Activated T-helper 1 cell treated with anti-CD3 and anti-CD28 coated beads, Interleukin-12 subunit alpha, Interleukin-12 subunit beta, Interleukin-2, Interleukin-4 antibody, amounts not matched to agents 30 ng/mL and 10 ng/mL and 1 ng/mL, durations not matched to agents 14 hours and 24 hours and 36 hours (primary cell): ENCODE measurements at places on chromosomes 7 and 10. TPM values are rescaled to one million over a fixed set of nuclear protein-coding genes. Genes with fewer than 3 reads are reported as not detected.

ACSM6 gene
- not detected in 2 replicates for total RNA-seq

MGAM2 gene
- total RNA-seq: not detected in 2 replicates

SLC16A9 gene
- 4.2 and 5.4 TPM in 2 replicates for total RNA-seq

DOCK4 gene
- total RNA-seq: 0.31 and 0.37 TPM in 2 replicates

GRCh38 chr7:116786791-116787443 is 75.5 kb upstream of the CAPZA2 start:
- no peaks in the 10 kb centered on the region for H3K36me3 ChIP-seq
- no peak overlapping the region for H3K27ac ChIP-seq
- H3K4me3 ChIP-seq: no peak overlapping the region

GRCh38 chr10:100970076-100970913 is 991 bp downstream of the SEMA4G start:
- no peak for DNase-seq
- H3K27ac ChIP-seq: no peak overlapping the region
- H3K4me1 ChIP-seq: peaks cover 18% of the 10 kb centered on the region
- H3K36me3 ChIP-seq: peaks cover 8% of the 10 kb centered on the region

DNA sequence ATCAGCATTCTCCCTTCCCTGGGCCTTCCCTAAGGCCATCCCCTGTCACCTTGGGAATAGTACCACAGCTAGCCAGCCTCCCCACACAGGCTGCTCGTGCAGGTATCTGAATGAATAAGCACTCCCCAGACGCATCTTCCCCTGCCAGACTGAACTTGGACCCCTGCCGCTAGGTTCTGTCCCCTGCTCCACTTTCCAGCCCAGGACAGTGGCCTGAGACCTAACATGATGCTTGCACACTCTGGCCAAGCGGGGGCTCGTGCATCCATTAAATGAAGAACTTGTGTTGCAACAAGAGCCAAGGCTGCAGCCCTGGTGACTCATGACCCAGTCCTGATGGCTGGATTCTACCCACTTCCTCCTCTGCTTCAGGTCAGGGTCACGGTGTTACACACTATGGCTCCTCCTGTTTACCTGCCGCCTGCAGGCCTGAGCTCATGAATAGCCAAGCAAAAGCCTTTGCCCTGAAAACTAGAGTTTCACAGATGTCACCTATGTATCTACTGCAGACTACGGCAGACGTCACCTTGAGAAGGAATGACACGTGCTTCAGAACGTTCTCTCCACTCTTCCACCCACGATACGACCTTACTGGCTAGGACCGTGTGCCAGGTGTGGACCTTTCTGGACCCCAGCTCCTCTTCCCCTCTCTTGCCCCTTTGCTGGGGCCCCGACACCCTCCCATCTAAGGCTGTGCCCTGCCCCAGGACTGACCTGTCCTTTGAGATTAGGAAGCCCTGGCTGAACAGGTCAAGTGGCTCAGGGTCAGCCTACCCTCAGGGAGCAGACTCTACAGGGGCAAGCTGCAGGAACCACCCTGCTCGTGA is 6.5 kb downstream of the ASB13 start:
- peaks cover 3% of the 10 kb centered on the region for H3K27me3 ChIP-seq
- H3K36me3 ChIP-seq: no peaks in the 10 kb centered on the region
- no peak for DNase-seq
- peaks cover 38% of the 10 kb centered on the region for H3K4me1 ChIP-seq
- peak overlapping the region; percentile 50 for H3K27ac ChIP-seq

- peaks cover 14% of the 10 kb centered on the region for H3K27me3 ChIP-seq
- no peak for DNase-seq
- H3K4me3 ChIP-seq: no peak overlapping the region
- no peaks in the 10 kb centered on the region for H3K36me3 ChIP-seq
- peaks cover 11% of the 10 kb centered on the region for H3K4me1 ChIP-seq
These were observed 10.5 kb upstream of the ADAMTS14 start for GRCh38 chr10:70661623-70662361.

DNA sequence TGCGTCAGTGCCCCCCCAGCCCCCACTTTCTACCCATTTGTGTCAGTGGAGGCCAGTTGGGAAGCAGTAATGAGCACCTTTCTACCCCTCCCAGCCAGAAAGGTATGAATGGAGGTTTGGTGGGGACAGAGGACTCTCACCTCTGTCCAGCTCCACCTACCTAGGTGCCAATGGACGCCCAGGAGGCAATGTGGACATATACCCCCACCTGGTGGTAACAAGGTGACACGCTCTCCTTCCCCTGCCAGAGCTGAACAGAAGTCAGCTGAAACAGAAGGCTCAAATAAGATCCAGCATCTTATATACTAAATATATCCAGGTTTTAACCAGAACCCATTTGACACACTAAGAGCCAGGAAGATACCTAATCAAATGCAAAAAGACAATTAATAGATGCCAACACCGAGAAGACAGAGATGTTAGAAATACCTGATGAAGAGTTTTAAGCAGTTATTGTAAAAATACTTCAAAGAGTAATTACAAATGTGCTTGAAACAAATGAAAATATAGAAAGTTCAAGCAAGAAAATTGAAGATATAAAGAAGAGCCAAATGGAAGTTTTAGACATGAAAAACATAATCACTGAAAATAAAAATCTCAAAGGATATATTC is 18.4 kb upstream of the SORCS3 start:
- H3K36me3 ChIP-seq: no peaks in the 10 kb centered on the region
- no peak overlapping the region for H3K27ac ChIP-seq
- H3K4me1 ChIP-seq: no peaks in the 10 kb centered on the region
- no peak overlapping the region for H3K4me3 ChIP-seq

DNA sequence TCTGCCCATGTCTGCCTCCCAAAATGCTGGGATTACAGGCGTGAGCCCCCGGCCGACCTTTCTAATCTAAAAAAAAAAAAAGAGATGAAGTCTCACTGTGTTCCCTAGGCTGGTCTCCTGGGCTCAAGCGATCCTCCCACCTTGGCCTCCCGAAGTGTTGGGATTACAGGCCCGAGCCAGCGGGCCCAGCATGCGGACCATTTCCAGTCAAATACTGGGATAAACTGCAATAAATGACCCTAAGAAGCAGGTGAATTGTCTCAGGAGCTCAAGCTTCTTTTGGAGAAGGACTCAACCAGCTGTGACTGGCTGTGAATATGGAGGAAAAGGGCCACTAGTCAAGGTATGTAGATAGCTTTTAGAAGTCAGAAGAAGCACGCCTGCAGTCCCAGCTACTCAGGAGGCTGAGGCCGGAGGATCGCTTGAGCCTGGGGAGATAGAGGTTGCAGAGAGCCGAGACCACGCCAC is 550 bp upstream of the CREM start:
- peaks cover 7% of the 10 kb centered on the region for H3K36me3 ChIP-seq
- H3K27ac ChIP-seq: peak overlapping the region; percentile 85
- peak overlapping the region; percentile 94 for H3K4me3 ChIP-seq
- H3K4me1 ChIP-seq: peaks cover 60% of the 10 kb centered on the region
- DNase-seq: no peak
- no peaks in the 10 kb centered on the region for H3K27me3 ChIP-seq

DNA sequence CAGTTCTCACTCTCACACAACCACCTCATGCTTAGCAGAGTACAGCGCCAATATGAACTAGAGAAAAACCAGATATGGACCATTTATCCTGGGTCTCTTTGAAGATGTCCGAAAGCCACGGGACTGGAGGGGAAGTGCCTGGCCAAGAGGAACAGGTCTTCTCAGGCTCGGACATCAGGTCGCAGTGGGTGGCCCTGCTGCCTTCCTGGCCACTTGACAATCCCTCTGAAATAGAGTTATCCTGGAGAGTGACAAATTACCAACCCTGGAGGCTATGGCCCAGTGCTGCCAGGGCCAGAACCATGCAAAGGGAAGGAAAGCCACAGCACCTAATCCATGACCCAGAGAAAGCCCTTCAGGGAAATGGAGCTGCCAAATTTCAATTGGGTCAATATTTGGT is 646.8 kb upstream of the NRP1 start:
- H3K4me3 ChIP-seq: no peak overlapping the region
- no peaks in the 10 kb centered on the region for H3K36me3 ChIP-seq
- no peaks in the 10 kb centered on the region for H3K4me1 ChIP-seq
- H3K27ac ChIP-seq: no peak overlapping the region
- no peak for DNase-seq
- H3K27me3 ChIP-seq: no peaks in the 10 kb centered on the region

- H3K27ac ChIP-seq: no peak overlapping the region
- peaks cover 52% of the 10 kb centered on the region for H3K36me3 ChIP-seq
These were observed 170.8 kb upstream of the KLF14 start for GRCh38 chr7:130904792-130905191.

DNA sequence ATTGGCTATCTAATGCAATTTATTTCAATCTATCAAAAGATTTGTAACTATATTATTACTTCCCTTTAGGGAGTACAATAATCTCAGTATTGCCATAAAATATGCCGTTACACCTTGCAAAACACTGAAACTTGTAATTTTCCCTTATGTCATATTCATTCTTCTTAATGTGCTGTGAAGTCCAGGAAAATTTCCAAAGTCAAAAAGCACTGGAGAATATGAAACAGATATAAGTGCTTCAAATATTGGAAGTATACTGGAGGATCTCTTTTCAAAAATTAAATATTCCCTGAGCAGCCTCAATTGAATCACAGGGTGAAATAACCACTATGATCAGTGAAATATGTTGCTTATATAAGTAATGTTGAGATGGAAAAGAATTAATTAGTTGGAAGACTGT is 356.0 kb downstream of the PPP1R3A start:
- H3K36me3 ChIP-seq: no peaks in the 10 kb centered on the region
- H3K27me3 ChIP-seq: no peaks in the 10 kb centered on the region
- H3K4me1 ChIP-seq: no peaks in the 10 kb centered on the region
- DNase-seq: no peak
- no peak overlapping the region for H3K27ac ChIP-seq
- no peak overlapping the region for H3K4me3 ChIP-seq

DNA sequence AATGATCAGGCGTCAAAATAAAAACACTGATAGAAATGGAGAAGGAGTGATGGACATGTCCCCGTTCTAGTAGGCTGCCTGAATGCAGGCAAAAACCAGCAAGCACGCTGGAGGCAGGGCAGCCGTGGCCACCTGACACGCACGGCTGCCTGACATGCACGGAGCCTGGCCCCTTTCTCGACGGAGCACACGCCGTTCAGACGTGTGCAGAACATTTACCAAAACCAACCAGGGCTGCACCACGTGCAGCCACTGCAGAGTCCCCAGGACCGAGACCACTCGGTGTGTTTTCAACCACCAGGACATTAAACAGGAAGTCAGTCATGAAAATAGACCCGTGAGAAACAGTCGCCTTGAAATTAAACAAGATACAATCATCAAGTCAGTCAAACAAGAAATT is 61.9 kb upstream of the NKX6-2 start:
- no peak overlapping the region for H3K4me3 ChIP-seq
- H3K27me3 ChIP-seq: peaks cover 6% of the 10 kb centered on the region
- no peak for DNase-seq
- H3K4me1 ChIP-seq: no peaks in the 10 kb centered on the region
- H3K36me3 ChIP-seq: no peaks in the 10 kb centered on the region
- no peak overlapping the region for H3K27ac ChIP-seq

- peaks cover 38% of the 10 kb centered on the region for H3K27me3 ChIP-seq
- H3K36me3 ChIP-seq: peaks cover 3% of the 10 kb centered on the region
- no peak for DNase-seq
- H3K27ac ChIP-seq: no peak within 1 kb of the TSS
These were observed at the start of gene HOXA5 for GRCh38 chr7:27143023-27143949. Gene HOXA5 (minus strand): TSS chr7:27143681. CDS start chr7:27143607, 74 bp downstream.

DNA sequence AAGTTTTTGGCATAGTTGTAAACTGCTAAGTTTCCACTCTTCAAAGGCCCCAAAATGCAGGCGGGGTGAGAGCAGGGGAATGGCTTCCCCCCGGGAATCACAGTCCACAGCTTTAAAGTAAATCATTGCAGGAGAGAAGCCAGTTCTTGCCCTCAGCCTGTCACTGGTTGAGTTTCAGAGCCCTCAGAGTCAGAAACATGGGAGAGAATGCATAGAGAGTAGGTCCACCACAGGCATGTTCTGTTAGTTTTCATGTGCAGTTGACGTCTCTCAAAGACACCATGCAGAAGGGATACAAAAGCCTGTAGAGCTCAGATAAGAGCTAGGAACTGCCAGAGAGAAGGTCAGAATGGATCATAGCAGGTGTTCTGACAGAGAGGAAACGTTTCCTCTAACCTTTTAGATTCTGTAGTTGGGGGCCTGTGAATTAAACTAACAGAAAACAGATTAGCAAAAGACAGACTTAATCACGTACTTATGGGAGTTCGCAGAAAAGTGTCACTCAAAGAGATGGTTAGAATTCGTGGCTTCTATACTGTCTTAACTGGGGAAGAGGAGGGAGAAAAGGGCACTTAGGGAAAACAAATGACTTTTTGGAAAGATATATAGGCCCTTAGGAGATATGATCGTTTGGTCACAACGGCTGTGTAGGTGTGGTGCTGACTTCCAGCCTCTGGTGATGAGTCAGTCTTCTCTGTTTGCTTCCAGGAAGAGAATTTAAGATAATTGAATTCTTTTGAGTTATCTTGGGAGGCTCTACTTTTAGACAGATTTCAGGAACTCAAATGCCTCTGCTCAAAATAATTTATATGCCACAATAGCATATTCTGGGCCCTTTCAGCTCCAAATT is 48.0 kb upstream of the MSRB2 start:
- no peaks in the 10 kb centered on the region for H3K36me3 ChIP-seq
- no peak for DNase-seq
- H3K27me3 ChIP-seq: peaks cover 11% of the 10 kb centered on the region
- no peak overlapping the region for H3K27ac ChIP-seq
- no peaks in the 10 kb centered on the region for H3K4me1 ChIP-seq
- H3K4me3 ChIP-seq: no peak overlapping the region

GRCh38 chr10:92240289-92241157 is 50.4 kb downstream of the CPEB3 start:
- DNase-seq: peak; percentile 28
- H3K27me3 ChIP-seq: peaks cover 14% of the 10 kb centered on the region
- peaks cover 17% of the 10 kb centered on the region for H3K36me3 ChIP-seq

GRCh38 chr10:97708976-97709946 is 4.3 kb upstream of the MARVELD1 start:
- no peak overlapping the region for H3K27ac ChIP-seq
- peaks cover 15% of the 10 kb centered on the region for H3K4me1 ChIP-seq
- peaks cover 1% of the 10 kb centered on the region for H3K36me3 ChIP-seq

- DNase-seq: no peak
- H3K27me3 ChIP-seq: peaks cover 15% of the 10 kb centered on the region
- no peaks in the 10 kb centered on the region for H3K4me1 ChIP-seq
- H3K36me3 ChIP-seq: no peaks in the 10 kb centered on the region
- H3K4me3 ChIP-seq: no peak overlapping the region
These were observed 438.0 kb upstream of the MGMT start for GRCh38 chr10:129029051-129029450.

- H3K4me1 ChIP-seq: peaks cover 44% of the 10 kb centered on the region
- H3K27me3 ChIP-seq: no peaks in the 10 kb centered on the region
- H3K36me3 ChIP-seq: no peaks in the 10 kb centered on the region
- DNase-seq: no peak
- no peak overlapping the region for H3K27ac ChIP-seq
These were observed 223.7 kb upstream of the PRSS58 start for GRCh38 chr7:142481548-142481947.
